ENCODE measurements at places on chromosomes 7 and 10. TPM values are rescaled to one million over a fixed set of nuclear protein-coding genes. Genes with fewer than 3 reads are reported as not detected.

GRCh38 chr10:5788969-5789368 is 24.3 kb downstream of the GDI2 start:
- no peak for DNase-seq

GRCh38 chr10:112565434-112566053 is 118.5 kb downstream of the VTI1A start:
- DNase-seq: peak; percentile 21

PIK3CG gene
- polyA plus RNA-seq: not detected

SERPINE1 gene
- 271 TPM for polyA plus RNA-seq

GRCh38 chr10:16854623-16855022 is 37.4 kb upstream of the RSU1 start:
- peak; percentile 67 for DNase-seq

DNA sequence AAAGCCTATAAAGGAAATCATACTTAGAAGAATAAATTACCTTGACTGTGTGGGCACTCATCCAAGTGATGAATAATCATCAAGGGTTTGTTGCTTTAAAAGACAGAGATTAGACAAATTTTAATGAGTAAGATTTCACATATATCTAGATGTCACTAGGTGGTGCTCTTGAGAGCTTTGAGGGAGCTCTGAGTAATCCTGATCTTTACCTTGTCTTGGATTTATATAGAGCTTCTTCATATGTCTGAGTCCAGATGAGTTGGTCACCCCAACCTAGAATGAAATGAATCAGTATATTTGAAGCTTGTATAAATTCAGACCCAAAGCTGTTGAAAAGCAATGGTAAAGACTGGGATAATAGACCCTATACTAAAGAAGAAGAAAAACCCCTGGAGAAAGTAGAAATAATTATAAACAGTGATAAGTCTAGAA is 3.7 kb downstream of the AGR2 start:
- DNase-seq: peak; percentile 96

DNA sequence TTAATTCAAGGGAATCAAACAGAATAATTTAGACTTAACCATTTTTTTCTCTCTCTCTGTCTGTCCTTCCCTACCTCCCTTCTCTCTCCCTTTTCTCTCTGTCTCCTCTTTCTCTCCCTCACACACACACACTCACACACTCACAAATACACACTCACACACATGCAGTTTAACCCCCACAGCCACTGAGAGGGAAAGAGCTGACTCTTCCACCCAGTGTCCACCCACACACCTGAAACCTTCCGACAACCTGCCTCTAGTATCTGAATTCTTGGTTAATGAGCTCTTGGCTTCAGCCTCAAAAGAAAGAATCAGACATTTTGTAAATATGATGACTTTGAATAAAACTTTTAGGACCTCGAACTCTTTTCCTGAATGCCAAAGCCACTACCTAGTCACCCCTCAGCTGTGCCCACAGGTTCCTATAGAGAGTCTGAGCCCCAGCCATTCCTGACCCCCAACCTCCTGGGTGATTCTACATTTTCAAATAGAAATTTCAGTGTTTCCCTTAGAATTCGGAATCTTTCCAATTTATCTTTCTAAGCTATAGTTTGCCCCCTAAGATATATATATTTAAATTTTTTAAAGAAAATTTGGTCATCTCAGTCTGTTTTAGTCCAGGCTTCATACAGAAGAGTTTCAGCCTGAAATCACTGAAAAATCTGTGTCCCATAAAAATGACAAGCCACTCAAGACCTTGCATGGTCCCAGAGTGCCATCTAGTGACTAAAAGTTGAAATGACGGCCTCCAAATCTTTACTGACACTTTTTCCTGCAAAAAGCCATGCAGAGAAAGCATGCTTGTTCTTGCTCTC is 202.8 kb downstream of the IPMK start:
- no peak for DNase-seq

CCDC3 gene
- 0.21 TPM for polyA plus RNA-seq

DNA sequence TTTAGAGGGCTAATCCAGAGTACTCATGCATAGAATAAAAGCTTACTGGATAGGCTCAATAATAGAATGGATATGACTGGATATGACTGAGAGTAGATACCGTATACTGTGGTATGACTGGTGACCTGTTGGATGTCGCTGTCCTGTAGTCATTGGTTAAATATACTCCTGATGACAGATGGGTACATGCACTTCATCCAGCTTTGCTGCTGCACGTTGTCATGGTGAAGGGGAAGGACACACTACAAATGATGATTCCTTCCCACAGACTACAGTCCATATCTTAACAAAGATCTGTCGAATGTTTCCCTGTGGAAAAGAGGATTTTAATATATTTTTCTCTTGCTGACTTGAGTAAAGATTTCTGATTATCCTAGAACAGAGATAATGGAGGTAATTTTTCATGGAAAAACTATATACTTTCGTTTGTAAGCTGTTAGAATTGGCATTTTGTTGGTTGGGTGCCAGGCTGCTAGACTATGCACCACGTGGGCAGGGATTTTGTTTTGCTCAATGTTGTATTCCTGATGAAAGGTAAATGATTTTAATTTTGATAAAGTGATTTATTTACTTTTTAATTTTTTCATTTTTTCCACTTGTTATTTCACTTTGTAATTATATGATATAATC is 97.3 kb downstream of the PPP1R9A start:
- no peak for DNase-seq

DNA sequence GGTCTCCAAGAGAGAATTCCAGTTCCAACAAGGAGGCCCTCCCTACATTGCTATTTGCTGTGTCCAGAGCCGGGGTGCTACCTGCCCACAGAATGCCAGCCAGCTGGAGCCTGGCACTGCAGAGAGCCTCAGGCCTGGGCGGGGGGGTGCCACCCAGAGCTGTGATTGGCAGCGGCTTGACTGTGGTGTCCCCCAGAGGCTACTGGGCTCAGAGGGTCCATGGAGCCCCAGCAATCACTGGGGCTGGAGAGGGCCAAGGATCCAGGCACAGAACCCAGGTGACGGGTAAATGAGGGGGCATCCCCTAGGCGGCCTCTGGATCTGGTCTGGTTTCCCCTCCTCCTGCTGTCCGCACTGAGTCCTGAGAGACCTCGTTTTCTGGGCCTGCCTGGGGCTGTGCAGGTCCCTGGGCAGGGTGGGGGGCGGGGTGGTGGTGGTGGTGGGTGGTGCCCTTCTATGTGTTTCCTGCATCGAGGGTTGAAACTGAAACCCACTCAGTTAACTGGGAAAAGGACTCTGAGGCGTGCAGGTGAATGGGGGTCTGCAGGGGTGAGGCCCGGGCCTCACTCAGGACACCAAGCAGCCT is 12.6 kb downstream of the DPYSL4 start:
- no peak for DNase-seq

Measured in foreskin keratinocyte (primary cell).